ENCODE measurements at places on chromosomes 16 and 17.

GRCh38 chr16:29991571-29991904 is 3.9 kb downstream of the HIRIP3 start:
- no peak for DNase-seq

GRCh38 chr17:71068408-71068750 is 899.0 kb downstream of the KCNJ2 start:
- DNase-seq: no peak

DNA sequence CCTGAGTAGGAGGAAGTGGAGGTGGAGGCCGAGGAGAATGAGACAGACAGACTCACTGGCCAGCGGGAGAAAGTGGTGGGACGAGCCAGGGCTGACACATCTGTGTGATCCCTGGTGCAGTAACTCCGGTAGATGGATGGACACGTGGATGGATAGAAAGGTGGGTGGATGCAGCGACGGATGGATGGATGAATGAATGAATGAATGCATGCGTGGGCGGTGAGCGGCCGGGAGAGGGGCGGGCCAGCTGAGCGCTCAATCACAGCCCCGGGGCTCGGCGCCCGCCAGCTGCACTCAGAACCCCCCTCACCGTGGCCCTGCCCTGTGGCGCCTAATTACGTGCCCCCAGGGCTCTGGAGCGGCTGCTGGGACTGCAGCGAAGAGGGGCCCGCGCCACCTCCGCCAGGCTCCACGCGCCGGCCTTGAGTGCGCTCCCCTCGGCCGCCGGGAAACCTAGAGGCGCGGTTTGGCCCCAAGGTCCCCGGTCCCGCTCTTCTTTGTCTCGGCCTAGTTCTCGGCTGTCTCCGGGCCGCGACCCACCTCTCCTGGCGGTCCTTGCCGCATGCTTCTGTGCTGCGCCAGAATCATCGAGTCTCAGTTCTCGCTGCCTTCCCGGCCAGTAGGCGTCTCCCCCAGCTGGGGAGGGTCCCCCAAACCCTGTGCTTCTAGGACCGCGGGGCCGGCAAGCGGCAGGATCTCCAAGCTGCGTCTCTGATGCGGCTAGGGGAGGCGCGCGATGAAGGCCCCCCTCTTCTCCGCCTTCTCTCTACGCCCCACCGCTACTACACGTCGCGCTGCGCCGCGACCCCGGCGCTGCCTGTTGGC is 41.0 kb downstream of the RAI1 start:
- DNase-seq: no peak

DNA sequence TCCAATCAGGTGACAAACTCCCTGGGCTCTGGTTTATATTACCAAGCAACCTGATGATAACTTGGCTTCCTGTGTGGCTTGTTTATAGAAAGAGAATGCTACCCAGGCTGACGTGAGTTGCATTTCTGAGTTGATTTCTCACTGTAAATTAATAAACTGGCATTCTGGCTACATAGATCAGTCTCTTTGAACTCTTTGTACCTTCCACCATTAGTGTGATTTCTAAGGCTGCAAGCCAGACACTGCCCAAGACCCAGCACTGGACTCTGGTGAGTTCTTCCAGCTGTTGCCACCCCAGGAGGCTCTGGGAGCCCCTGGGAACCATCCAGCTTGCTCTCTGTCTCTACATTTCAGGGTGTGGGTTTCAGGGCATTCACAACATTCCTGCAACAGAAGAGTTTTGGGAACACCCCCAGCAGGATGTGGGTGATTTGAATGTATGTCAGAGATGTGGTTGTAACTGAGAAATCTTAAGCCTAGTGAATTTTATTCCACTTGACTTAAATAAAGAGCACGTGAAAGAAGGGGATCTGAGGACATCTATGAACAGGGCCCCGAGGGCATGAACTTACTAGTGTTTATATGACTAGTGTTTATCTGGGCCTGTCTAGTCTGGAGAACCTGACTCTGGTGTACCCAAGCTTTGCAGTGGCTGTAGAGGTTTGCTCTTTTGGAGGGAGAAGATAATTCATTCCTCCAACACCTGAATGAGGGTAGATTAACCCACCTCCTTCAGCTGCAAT is 30.3 kb upstream of the LRRC37A start:
- peak; percentile 6 for DNase-seq

DNA sequence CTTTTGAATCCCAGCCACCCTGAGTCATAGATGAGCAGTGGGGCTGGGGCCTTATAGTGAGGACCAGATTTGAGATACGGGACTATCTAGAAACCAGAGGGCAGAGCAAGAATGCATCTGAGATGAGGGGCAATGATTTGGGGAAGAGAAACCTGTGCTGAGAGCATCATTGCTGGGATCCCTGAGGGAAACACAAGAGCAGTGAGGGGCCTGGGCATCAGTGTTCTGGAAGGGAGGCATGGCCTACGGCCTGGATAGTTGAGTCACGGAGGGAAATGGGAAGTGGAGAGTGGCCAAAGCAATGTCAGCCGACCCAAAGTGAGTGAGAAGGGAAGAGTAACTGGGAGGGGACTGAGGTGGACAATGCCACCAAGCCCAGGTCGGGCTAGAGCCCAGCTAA is 5.2 kb downstream of the CAMTA2 start:
- no peak for DNase-seq

- no peak for DNase-seq
Observed at GRCh38 chr16:14202697-14203096, 131.6 kb downstream of the MRTFB start.

GRCh38 chr16:30187971-30188561 is 4.7 kb downstream of the CORO1A start:
- no peak for DNase-seq

GRCh38 chr16:11589198-11589550 is 2.5 kb upstream of the LITAF start:
- DNase-seq: no peak

- no peak for DNase-seq
Observed at GRCh38 chr16:2697401-2697948, 15.2 kb downstream of the KCTD5 start.

DNA sequence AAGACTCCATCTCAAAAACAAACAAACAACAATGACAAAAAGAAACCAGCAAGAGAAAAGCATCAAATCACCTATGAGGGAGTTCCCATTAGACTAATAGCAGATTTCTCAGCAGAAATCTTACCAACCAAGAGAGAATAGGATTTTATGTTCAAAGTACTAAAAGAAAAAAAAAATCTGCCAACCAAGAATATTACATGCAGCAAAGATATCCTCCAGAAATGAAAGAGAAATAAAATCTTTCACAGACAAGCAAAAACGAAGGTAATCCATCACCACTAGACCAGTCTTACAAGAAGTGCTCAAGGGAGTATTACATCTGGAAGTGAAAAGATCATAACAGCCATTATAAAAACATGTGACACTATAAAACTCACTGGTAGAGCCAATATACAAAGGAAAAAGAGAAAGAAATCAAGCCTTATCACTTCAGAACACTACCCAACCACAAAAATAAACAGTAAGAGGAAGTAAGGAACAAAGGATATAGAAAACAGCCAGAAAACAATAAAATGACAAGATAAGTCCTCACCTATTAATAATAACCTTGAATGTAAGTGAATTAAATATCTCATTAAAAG is 66.3 kb downstream of the STX8 start:
- no peak for DNase-seq

DNA sequence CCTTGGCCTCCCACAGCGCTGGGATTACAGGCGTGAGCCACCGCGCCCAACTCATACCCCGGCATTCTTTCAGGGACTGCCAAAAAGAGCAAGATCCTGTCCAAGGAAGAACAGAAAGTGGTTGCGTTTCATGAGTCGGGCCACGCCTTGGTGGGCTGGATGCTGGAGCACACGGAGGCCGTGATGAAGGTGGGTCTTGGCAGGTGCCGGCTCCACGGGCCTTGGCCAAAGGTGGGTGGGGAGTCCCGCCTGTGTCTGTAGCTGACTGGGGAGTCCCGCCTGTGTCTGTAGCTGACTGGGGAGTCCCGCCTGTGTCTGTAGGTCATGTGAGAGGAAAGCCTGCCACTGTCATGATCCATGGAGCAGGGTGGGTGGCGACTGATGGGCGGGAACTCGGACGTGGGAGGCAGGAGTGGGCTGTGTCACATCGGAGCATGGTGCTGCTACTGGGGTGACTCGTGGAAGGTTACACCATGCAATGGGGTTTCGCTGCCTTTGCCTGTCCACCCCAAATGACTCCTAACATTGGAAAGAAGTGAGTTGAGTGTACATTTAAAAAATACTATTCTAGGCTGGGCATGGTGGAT is 10.0 kb upstream of the RPL13 start:
- DNase-seq: no peak

GRCh38 chr16:30458561-30459394 is 13.1 kb upstream of the SEPHS2 start:
- peak; percentile 60 for DNase-seq

DNA sequence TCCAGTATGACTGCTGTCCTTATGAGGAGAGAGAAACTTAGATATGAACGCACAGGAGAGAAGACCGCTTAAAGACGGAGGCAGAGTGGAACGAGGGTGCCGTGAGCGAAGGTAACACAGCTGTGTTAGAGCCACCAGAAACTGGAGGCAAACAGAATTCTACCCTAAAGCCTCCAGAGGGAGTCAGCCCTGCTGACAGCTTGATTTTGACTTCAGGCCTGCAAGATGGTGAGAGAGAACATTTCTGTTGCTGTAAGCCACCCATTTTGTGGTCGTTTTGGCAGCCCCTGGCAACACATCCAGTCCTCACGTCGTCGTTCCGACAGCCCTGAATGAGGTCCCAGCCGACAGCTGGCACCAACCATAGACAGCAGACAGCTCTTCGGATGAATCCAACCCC is 2.8 kb upstream of the SPATA2L start:
- no peak for DNase-seq

DNA sequence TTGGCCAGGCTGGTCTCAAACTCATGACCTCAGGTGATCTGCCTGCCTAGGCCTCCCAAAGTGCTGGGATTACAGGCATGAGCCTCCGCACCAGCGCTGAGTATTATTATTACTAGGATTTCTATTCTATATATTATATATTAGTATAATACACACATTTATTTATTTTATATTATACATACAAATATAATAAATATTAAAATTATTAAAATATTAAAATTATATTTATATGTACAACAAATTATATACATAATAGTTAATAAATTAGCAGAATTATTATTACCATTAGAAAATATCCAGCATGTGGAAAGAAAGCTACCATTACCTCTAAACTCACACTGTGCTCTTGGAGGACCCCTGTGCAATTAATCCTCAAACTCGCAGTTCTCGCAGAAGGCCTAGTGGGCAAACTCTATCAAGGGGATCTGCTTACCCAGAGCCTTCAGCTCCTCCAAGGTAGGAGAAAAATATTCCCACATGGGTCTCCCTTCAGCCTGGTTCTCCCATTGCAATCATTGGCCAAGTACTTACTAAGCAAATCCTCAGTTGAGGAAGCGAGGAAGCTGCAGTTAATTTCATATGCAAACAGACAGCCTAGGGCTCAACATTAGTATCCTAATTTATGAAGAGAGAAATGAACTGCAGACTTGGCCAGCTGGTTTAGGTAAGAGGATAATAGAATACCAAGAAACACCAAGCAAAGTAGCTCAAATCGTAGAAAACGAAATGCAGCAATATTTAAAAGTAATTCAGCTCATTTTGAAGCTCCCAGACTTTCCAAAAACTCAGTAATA is 241.4 kb upstream of the IRX5 start:
- DNase-seq: no peak

GRCh38 chr17:78446833-78447232 is 68.4 kb downstream of the PGS1 start:
- no peak for DNase-seq

DNA sequence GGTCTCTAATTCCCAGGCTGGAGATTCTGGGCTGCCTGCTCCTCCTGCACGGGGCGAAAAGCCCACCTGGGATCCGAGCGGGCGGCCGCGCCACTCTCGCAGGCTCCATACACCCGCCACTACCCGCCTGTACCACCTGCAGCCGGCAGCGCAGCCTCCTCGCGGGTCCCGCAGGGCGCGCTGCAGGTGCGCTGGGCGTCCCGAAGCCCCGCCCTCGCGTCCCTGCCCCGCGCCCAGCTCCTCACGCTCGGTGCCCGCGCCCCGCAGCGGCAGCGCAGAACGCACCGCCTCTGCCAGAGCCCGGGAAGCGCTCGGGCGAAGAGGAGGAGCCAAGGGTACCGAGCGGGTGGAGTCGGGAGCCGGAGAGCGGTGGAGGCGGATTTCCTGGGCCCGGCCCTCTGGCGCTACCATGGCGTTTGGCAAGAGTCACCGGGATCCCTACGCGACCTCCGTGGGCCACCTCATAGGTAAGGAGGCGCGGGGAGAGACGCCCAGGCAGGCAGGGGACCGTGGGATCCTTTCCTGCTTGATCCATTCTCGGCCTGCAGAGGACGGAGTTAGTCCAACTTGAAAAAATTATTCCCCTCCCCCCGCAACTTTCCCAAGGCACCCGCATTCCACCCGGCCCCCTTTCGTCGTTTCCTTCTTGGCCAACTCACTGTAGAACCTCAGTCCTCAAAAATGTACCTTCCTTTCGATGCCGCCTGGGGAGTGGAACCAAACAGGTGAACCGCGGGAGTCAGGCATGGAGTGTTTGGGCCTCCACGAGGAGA is at the start of gene TOM1L1:
Gene TOM1L1 (plus strand): TSS at position 396 of the 773 bp plus-strand sequence. CDS start 14 bp downstream, at position 410.
- DNase-seq: no peak

DNA sequence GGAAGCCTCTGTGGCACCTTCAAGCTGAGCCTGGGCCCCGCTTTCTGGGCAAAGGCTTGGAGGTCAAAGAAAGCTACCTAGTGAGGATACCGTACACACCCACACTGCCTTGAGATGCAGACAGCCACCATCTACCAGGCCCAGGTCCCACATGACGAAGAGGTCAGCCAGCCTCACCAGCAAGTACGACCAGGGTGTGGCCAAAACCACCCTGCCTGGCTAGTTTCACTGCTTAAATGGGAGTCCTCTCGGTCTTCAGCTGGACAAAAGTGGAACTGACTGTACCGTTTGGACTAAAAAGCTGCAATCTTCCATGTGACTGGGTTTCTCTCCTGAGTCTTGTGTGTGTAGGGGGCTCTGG is 21.6 kb downstream of the VASN start:
- no peak for DNase-seq

Measured in activated T-cell treated with anti-CD3 and anti-CD28 coated beads for 1 hour (primary cell).